Inflammatory macrophage treated with lipopolysaccharide for 4 hours (primary cell): ENCODE measurements at places on chromosomes 12 and 14.

GRCh38 chr14:105041841-105042765 lies 21.2 kb upstream of the CDCA4 start:
- DNase-seq: no peak

- no peak for DNase-seq
These were observed 109.2 kb downstream of the KIF26A start for GRCh38 chr14:104247336-104248202.

DNA sequence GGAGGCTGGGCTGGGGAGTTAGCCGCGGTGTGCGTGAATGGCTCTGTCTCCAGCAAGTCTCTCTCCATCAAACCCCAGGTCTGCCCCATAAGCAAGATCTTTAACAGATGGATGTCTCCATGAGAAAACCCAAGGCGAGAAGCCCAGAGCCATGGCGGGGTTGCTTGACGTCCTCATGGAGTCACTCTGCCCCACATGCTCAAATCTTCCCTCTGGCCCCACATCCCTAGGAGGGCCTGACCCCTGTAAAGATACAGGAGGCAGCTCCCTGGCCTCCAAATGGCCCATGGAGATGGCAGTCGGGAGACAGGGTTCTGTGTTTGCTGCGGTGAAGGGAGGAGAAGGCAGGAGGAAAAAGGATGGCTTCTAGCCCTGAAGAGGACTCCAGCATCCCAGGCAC lies 49.3 kb downstream of the C14orf132 start:
- no peak for DNase-seq

DNA sequence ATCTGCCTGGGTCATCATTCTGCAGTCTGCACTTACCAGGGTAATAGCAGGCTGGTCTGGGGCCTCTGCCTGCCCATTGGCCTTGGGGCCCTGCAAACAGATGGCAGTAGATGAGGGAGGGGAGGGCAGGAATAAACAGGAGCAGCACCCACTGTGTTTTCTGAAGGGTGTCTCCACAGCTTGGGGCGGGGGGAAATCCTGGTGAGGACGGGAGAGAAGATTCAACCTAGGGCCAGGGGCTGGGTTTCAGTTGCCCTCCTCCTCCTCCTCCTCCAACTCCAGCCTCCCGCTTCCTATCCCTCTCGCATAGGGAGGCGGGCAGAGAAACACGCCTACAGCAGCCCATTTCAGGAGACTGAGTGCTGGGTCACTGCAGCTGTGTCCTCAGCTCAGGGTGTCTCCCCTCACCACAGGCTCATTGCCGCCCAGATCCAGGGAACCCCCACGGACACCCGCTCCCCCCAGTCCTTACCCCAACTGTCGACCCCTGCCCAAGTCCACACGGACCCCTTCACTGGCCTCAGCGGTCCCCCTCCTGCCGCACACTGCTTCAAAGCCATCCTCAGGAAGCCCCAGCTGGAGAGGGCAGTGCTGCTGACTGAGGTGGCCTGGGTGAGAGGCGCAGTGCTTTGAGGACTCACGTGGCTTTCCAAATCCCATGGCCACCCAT lies 9.1 kb upstream of the KRT80 start:
- DNase-seq: no peak

GRCh38 chr12:60173224-60174170 lies 577.7 kb downstream of the SLC16A7 start:
- DNase-seq: no peak

- no peak for DNase-seq
These were observed 31.2 kb downstream of the RHOF start for GRCh38 chr12:121762269-121762668.

DNA sequence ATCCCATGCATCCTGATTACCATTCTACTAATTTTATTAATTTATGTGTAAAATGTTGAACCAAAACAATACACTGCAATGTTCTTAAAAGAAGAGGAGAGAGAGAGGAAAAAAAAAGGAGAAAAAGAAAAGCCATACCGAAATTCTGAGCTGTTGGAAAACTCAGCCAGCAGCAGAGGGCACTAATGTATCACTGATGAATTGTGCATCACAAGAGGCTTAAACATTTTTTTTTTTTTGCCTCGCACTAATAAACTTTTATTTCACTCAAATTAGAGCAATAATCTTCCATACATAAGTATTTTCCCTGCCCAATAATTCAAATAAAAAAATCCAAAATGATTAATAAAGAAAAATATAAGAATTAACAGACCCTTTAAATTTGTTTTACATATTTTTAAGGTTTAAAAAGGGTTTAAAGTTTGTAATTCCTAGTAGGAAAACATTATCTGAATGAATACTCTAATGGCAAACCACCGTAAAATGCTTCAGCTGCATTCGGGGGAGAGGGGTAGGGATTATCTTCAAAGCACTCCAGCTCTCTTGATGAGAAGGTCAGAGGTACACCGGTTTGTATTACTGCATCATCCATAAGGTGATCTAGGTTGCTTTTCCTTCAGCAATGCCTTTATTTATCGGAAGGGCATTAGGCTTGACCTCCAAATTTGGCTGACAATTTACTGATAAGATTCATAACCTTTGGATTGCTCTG lies 41.9 kb downstream of the ATP23 start:
- peak; percentile 32 for DNase-seq

- no peak for DNase-seq
These were observed 63.3 kb downstream of the RASSF3 start for GRCh38 chr12:64673490-64674169.

GRCh38 chr12:114901316-114901715 lies 217.3 kb upstream of the TBX3 start:
- DNase-seq: no peak

DNA sequence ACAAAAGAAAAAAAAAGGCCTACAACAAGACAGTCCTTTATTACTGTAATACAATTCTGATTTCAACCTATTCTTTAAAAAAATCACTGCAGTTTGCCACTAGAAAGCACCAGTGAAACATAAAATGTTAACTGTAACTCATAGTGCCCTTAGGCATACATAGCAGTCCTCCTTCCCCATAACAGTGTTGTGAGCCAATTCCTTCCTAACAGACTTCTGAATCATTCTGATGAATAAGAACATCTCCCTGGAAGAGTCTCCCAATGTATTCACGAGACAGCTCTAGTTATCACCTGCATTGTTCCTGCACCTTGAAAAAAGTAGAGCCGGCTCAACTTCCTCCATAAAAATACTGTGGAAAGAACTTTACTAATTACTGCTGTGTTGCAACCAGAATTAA lies 213.6 kb upstream of the FSCB start:
- DNase-seq: no peak

DNA sequence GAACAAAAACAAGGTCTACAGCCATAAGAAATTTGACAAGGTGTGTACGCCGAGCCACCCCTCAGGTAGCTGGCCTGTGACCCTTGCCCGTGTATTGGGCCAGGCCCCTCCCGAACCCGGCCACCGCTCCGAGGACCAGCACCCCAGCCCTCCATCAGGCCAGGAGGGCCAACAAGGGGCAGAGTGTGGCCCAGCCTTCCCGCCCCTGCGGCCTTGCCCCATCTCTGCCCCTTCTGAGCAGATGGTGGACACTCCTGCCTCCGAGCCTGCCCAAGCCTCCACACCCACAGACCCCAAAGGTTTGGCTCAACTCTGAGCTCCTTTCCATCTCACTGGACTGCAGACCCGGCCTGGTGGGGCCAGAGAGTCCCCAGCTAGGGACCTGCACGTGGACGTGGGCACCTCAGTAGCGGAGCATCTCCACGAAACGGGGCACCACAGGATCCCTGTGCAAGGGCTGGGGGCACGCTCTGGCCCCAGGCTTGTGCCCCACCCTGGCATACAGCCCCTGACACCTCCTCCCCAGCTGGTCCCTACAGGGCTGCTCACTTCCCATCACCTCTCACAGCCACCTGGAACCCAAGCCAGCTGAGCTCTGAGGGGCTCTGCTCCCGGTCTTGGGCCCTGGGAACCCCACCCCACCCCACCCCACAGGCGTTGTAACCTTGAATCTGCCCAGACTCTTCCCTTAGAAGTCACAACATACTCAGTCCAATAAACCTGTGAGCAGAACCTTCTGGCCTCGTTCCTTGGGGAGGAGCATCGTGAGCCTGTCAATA lies 3.3 kb downstream of the P2RX2 start:
- no peak for DNase-seq

GRCh38 chr12:115207216-115207915 lies 523.4 kb upstream of the TBX3 start:
- no peak for DNase-seq

- no peak for DNase-seq
These were observed 72.0 kb upstream of the BBS10 start for GRCh38 chr12:76420222-76420621.
